ENCODE measurements at places on chromosomes 16 and 17.

GRCh38 chr16:85835956-85836705 is 36.6 kb downstream of the COX4I1 start:
- DNase-seq = no peak

DNA sequence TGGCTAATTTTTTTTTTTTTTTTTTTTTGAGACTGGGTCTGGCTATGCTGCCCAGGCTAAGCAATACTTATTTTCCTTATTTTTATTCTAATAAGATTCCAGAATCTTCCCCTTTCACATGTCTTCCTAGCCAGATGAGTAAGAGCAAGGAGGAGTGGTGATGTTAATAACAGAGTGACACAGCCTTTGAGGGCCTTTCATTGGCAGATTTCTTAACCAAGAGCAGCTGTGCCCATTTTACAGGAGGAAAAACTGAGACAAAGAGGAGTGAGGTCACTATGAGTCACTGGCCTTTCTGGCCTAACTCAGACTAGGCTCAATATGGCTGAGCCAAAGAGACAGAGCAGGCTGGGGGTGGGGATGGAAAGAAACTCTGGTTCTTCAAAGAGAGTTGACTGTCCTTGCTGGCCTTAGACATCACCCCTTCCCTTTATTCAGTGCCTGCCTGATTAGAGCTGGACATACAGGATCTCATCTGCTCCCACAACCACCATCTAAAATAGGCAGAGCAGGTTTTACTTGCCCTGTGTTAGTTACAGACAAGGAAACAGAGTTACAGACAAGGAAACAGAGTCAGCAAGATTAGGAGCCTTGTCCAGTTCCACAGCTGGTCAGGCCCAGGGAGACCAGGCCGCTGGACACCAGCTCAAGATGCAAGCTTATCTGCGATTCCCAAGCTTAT is 50.0 kb upstream of the TOB1 start:
- DNase-seq = no peak

- no peak for DNase-seq
Measured at GRCh38 chr16:75996491-75996890, 270.2 kb upstream of the CPHXL start.

DNA sequence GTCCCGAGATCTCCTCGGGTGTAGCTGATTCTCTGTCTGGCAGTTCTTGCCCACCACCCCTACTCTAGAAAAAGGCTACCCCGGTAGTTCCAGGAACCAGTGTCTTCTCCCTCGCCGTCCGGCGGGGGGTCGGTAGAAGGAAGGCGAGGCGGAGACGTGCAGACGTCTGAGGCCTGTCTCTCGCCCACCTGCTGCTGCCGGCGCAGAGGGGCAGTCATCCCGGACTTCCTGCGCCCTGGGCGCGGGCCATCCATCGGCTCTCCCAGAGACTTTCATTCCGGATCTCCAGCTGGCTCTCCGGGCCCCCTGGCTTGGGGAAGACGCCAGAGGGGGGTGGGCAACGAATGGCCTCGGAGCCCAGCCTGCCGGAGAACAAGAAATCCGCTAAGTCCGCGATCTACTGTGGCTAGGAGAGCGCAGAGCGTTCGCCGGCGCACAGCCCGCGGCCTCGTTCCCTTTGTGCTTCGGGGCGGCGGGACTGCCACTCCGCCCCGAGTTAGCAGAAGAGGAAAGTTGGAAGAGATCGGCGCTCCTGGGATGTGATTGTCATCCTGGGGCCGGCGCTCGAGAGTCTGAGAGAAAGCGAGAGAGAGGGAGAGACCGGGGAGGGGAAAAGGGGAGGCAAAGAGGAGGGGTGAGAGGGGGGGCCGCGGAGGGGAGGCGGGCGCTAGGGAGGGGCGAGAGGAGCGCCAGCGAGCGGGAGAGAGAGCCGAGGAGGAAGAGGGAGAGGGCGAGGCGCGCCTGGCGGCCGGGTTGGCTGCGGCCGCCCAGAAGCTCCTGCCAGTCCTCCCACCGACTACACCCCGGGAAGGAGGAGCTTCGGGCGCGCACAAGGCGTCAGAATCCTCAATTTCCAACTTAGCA is at the start of gene IRX5:
Gene IRX5 (plus strand): TSS at position 861 of the 864 bp plus-strand sequence. CDS start 334 bp downstream, outside the sequence.
- DNase-seq = no peak

GRCh38 chr17:62727916-62728672 is 80.0 kb downstream of the MARCHF10 start:
- no peak for DNase-seq

- no peak for DNase-seq
Measured at GRCh38 chr16:86491640-86492023, 18.7 kb upstream of the FOXF1 start.

DNA sequence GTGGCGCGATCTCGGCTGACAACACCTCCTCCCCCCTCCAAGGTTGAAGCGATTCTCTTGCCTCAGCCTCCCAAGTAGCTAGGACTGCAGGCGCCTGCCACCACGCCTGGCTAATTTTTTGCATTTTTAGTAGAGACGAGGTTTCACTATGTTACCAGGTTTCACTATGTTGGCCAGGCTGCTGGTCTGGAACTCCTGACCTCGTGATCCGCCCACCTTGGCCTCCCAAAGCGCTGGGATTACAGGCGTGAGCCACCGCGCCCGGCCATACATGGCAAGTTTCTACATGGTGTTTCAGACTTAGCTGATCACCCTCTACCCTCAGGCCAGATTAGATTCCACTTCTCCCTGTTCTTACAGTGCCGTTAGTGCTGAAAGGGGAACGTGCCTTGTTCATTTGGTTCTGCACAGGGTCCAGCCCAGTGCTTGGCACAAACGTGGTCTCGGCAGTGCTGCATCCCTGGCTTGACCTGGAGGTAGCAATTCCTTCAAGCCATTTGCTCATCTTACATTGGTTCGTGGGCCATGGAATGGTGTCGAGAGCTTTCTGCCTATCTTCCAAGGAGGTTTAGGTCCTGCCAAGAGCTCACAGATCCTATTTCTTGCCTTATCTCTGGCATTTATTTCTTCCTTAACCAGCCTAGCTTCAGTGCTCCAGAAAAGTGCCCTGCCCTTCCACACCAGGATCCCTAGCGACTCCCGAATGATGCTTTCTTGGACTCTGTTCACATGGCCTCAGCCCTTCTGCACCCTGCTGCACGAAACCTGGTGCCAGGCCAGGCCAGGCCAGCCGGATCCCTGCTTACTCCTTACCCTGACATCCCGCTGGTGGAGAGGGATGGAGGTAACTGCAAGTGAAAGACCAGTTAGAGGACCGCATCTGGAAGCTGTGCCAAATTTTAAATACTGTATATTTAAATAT is 14.8 kb upstream of the AURKB start:
- no peak for DNase-seq

- no peak for DNase-seq
Measured at GRCh38 chr16:86959091-86959651, 358.0 kb downstream of the C16orf95 start.

GRCh38 chr16:89192956-89193575 is 7.3 kb downstream of the SLC22A31 start:
- no peak for DNase-seq

DNA sequence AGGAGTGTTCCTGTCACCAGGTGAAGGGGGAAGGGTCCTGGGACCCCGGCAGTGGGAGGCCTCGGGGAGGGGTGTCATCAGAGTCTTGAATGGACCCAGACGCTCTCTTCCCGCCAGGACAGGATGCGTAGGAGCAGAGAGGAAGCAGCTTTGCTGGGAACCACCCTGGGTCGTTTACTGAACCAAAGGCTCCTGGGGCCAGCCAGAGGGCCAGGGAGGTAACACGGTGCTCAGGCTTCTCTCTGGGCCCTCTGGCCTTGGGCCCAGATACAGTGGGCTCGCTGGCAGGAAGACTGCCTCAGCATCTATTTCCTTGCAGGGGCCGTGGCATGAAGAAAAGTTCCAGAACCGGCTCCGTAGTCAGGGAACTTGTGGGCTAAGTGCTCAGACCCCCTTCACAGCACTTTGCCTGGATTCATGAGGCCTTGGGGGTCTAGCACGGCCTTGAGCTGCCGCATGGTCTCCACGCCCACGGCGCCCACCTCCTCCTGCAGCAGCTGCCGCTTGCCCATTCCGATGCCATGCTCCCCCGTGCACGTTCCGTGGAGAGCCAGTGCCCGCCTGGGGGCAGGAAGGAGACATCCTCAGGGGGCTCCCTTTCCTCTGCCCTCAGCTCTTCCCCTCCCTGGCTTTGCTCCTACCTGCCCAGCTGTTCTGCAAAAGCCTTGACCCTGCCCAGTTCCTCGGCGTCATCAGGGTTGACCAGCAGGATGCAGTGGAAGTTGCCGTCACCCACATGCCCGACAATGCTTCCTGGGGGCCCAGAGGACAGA is 4.4 kb downstream of the LDHD start:
- DNase-seq = no peak

GRCh38 chr16:31135535-31136286 is at the start of gene PRSS8:
Gene PRSS8, minus strand, starts transcription at chr16:31135727. Its CDS starts 229 bp downstream, at chr16:31135498.
- DNase-seq = no peak

DNA sequence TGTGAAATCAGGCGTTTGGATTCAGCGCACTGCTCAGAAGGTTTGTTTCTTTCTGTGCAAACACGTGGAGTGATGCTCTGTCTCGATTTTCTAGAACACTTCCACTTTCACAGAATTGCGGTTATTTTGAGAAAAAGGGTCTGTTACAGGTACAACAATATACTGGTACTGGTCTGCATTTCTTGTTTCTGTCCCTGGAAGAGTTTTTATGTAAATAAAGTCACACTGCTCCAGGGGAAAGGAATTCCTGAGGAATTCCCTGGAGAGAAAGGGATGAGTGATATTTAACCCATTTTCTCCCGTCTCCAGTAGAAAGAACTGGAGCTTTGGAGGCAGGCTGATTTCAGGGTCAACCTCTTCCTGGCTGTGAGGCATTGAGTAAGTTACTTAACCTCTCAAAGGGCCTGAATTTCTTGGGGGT is 16.2 kb upstream of the RMI2 start:
- no peak for DNase-seq

GRCh38 chr17:75697651-75698291 is 23.5 kb upstream of the ITGB4 start:
- no peak for DNase-seq

GRCh38 chr17:16150251-16150856 is 65.0 kb downstream of the NCOR1 start:
- DNase-seq = no peak

- DNase-seq = no peak
Measured at GRCh38 chr16:13402601-13403000, 501.2 kb downstream of the SHISA9 start.

GRCh38 chr16:30893744-30894539 is at the start of gene BCL7C:
Gene BCL7C, minus strand, starts transcription at chr16:30894077. Its CDS starts 133 bp downstream, at chr16:30893944.
- no peak for DNase-seq

GRCh38 chr17:47707884-47708283 is 13.9 kb downstream of the TBKBP1 start:
- no peak for DNase-seq

DNA sequence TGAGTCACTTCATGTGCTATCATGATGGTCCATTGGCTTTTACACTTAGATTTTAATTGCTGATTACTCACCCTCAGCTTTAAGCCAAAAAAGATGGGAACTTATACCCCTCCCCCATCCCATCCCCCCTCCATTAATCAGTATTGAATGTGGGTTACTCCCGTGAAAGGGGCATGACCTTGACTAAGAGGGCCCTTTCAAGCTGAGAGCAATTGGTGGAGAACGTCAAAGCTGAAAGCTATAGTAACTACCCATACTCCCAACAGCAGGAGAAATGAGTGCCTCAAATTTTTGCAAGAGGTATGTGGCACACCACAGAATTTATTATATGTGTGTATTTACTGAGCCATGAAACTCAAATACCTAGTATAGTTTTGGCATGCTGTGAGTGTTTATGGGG is 99.7 kb upstream of the CDH8 start:
- DNase-seq = no peak

- DNase-seq = no peak
Measured at GRCh38 chr16:17278988-17279387, 191.8 kb downstream of the XYLT1 start.

DNA sequence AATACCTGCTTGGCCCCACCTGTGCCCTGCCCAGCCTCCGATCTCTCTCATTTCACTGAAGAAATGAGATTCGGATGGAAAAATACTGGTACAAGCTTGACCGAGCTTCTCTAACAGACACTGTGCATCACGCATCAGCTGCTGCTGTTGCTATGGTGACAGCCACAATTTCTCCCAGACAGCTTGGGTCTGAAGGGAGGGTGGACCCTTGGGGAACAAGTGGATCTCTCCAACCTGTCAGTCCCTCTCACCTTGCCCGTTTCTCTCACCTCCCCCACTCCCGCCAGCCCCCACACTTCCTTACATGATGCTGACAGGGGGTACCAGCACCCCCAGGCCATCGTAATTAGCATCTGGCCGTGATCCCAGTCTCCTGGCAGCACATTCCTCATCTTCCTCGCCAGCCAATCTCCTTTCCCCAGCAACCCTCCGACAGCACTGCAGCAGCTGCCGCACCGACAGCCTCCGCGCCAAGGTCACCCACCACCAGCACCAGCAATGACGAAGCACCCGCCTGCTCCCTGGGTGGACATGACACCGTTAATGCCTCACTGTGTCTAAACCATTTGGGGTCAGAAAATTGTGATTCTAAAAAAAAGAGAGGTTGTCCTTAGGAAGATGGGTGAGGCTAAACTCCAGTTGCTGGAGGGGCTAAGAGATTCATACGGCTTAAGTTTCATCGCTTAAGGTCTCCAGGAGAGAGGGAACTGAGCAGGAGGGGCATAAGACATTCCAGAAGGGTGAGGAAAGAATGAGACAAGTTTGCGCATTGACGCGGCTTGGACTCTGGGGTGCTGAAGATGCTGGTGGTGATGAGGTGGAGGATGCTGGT is 58.6 kb upstream of the TNRC6A start:
- DNase-seq = no peak

- DNase-seq = no peak
Measured at GRCh38 chr17:945672-946071, 33.9 kb downstream of the NXN start.

DNA sequence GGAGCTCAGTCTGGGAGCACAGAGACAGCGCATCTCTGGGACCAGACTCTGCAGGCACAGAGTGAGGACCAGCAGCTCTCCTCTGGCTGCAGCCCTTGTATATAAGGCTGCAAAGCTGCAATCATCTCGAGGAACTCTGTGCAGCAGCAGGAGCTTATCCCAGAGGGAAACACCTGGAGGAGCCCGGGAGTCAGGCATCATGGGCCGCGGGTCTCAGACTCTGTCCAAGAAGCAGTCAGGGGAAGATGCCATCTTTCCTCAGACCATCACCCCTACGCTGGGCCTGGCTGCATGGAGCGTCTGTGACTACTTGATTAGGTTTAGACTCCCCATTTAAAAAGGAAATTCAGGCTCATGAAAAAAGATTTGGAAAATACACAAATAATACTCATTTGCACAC is 122.0 kb downstream of the IRF8 start:
- no peak for DNase-seq

DNA sequence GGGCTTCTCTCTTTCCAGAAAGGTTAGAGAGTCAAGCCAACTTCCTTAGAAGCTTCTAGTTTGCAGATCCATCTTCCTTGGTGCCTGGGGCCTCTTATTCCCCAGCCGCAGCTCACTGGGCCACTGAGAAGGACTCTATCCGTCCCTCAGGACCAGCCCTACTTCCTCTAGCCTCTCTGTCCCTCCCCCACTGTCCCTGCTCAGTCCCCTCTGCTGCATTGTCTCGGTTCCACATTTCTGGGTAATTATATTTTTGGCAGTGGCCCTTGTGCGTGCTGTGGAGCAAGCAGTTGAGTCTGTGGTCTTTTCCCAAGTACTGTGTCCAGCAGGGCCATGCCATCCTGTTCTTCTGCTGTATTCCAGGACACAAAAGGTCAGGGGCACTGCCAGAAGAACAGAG is 17.8 kb downstream of the IRX3 start:
- no peak for DNase-seq

Data from activated naive CD4-positive, alpha-beta T cell (primary cell).